Activated T-cell treated with anti-CD3 and anti-CD28 coated beads, Interleukin-2, amount 50 U/mL, for 48 hours (primary cell): ENCODE measurements at places on chromosomes 13 and 19.

DNA sequence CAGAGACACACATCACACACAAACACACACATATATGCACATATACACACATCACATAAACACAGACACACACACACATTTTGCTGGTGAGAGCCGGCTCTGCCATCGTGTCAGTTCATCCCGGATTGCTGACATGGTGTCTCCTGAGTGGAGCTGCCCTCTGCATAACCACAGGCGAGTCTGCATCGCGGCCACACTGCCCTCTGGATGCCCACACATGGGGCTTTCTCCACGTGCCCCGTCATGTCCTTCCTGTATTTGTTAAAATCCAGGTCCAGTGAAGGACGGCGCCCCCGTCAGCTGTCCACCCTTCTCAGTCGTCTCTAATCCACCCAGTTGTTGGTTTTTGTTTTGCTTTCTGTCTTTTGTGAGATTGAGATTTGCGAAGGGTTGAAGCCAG lies 52.6 kb upstream of the F7 start:
- no peak for DNase-seq

DNA sequence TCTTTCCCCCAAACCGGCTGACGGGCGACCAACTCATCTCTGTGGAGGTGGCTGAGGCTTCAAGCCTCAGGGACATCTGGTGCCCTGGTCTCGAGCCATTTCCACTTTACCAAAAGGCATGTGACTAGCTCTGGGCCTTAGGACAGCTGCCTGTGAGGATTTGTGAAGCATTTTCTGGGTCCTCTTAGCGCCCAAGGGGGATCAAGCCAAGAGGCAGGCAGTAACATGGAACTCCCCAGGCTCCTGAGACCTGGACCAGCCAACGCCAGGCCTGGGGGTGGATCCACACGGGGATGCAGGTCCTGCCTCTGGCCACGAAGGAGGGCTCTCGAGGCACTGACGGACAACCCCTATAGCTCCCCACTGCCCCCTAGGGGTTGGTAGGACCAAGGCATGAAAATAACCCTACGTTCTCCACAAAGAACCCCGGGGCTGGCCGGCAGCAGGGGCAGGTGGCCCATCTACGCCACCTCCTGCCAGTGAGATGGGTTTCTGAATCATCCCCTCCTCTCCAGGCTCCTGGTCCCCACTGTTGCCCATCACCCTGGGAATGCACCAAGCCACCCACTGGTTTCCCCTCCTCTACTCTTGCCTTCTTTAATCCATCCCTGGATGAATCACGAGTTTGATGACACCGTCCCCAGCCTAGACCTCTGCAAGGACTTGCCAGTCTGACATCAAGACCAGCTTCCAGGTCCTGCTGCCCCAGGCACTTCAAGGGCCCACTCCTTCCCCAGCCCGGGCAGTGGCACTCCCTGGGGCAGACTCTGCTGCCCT lies 7.0 kb upstream of the MYDGF start:
- peak; percentile 47 for DNase-seq

- DNase-seq: no peak
These were observed 540.7 kb downstream of the GPC6 start for GRCh38 chr13:93767180-93767916.

DNA sequence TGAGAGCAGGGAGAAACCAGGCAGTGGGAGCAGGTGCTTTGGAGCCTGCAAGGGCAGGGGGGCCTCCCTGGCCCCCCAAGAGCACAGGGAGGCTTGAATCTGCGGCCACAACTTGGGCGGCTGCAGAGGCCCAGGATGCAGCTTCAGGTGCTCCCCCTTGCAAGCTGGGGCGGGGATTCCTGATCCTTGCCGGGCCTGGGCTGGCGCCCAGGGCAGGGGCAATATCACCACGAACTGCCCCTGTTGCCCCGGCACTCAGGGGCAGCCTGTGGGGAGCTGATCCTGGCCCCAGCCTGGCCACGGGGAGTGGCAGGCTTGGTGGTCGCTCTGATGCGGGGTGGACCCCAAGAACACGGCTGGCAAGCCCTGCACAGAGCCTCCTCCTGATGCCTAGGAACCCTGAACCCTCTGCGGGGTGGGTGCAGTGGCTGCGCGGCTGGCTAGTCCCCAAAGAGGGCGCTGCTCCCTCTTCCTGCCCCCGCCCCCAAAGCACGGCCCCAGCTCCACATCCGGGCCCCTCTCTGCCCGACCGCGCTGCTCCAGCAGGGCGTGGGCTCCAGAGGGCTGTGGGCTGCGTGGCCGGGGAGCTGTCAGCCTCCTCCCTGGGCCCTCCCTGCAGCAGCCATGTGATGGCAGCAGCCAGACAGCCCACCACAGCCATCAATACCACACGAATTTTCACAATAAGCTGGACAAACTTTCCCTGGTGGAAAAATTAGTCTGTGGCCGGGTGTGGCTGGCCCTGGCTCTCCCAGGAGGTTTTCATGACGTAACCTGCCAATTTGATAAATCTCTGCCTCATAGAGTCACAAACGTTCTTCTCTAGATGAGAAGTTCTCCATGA lies 21.0 kb downstream of the TNFSF9 start:
- DNase-seq: peak; percentile 63

- no peak for DNase-seq
These were observed 116.2 kb downstream of the OLFM4 start for GRCh38 chr13:53144826-53145225.

- DNase-seq: peak; percentile 29
These were observed 181.0 kb upstream of the GPR12 start for GRCh38 chr13:26941345-26942174.

GRCh38 chr19:1001538-1002166 lies 1.4 kb downstream of the GRIN3B start:
- peak; percentile 87 for DNase-seq

DNA sequence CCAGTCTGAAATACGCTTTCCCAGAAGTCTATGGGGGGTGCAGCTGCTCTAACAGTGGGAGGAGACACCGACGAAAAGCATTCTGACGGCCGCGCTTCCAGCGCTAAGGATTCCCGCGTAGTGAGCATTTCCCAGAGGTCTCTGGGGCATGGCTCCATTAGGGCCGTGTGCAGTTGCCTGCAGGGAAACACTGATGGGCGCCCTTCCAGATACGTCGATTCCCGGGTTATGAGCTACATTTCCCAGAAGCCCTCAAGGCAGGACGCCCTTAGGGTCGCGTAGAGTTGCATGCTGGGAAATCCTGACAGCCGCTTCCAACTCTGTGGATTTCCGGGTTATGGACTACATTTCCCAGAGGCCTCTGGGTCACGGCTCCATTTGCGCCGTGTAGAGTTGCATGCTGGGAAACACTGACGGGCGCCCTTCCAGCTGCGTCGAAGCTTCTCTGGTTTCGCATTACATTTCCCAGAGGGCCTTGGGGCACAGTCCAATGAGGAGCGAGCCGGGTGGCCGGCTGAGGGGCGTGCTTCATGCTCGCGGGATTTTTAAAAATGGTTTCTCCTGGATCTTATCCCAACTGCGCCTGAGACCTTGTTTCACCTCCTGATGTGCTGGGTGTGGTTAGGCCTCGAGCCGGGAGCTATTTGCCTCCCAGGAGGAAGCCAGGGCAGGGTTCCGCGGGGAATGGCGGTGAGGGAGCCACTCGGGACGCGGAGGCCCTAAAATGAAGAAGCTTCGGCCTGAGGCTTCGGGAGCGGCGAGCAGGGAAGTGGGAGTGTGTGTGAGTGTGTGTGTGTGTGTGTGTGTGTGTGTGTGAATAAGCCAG lies 17.2 kb upstream of the ZNF331 start:
- DNase-seq: peak; percentile 88

DNA sequence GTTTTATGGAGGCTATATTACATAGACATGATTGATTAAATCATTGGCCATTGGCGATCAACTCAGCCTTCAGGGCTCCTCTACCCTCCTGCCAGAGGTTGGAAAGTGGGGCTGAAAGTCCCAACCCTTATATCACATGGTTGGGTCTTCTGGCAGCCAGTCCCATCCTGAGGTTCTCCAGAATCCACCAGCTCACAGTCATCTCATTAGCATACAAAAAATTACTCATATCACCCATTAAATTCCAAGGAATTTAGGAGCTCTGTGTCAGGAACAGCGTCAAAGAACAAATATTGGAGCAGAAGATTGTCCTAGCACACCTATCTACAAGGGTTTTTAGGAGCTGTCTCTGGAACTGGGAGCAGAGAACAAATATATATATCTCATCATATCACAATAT lies 39.4 kb upstream of the FARP1 start:
- DNase-seq: no peak

- no peak for DNase-seq
These were observed 13.1 kb upstream of the SLC1A6 start for GRCh38 chr19:14992780-14993179.

DNA sequence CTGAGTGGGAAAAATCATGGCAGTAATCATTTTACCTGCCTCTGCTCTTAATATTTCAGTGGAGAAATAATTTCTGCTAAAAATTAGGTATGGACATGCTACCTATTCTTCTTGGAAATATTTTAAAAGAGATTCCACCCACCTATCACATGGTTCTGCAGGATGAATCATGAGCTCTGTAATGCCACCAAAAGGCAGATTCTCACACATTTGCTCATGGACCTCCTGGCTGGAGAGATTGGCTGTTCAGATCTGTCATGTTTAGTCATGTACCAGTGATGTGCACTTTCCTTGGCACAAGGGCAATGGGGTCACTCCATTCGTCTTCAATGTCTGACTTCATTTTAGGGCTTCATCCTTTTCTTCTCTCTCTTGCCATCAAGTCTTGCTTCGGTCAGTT lies 101.8 kb upstream of the MBNL2 start:
- no peak for DNase-seq

GRCh38 chr19:41848666-41849065 lies 3.8 kb downstream of the DMRTC2 start:
- no peak for DNase-seq

- no peak for DNase-seq
These were observed 213.3 kb downstream of the KCNRG start for GRCh38 chr13:50228527-50228926.

GRCh38 chr13:83815598-83815997 lies 66.7 kb downstream of the SLITRK1 start:
- no peak for DNase-seq

DNA sequence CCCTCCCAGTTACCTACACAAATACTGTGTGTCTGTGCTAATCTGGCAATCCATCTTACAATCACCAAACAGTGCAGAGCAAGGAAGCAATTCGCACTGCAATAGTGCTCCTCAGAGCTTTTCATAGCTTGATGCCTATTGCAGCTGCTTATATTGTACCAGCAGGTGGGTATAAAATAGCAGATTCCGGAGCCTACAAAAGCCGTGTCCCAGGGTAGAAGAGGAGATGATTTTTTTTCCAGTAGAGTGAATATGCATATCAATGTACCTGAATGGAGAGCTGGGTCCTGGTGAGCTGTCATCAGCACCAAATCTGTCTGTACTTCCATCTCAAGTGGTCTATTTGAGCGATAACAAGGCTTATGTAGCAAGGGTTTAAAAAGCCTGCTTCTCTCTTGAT lies 668.4 kb downstream of the DIAPH3 start:
- no peak for DNase-seq

- no peak for DNase-seq
These were observed 195.3 kb downstream of the LIG4 start for GRCh38 chr13:108020027-108020426.

DNA sequence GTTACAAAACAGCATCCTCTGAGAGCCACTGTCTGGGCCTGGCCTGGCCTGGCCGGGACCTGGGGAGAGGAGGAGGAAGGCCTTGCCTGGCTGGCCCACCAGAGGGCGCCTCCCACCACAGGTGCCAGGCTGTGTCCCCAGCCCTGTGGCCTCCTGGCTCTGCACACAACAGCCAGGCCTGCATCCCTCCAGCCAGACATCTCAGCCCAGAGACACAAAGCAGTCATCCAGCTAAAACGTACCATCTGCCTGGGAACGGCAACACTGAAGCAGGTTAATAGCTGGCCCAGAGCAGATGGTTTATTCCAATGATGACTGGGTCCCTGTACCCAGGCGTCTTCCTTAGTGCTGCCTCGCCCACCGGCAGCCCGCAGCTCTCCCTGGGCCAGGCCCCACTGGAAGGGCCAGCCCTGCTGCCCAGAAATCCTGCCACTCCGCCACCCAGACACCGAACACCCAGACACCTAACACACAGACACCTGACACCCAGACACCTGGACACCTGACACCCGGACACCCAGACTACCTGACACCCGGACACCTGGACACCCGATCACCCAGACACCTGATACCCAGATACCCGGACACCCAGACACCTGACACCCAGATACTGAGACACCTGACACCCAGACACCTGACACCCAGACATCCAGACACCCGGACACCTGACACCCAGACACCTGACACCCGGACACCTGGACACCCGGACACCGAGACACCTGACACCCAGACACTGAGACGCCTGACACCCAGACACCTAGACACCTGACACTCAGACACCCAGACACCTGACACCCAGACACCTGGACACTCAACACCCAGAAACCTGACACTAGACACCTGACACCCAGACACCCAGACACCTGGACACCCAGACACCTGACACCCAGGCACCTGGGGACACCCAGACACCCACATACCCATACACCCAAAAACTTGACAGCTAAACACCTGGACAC lies 20.1 kb downstream of the C19orf12 start:
- DNase-seq: peak; percentile 84

DNA sequence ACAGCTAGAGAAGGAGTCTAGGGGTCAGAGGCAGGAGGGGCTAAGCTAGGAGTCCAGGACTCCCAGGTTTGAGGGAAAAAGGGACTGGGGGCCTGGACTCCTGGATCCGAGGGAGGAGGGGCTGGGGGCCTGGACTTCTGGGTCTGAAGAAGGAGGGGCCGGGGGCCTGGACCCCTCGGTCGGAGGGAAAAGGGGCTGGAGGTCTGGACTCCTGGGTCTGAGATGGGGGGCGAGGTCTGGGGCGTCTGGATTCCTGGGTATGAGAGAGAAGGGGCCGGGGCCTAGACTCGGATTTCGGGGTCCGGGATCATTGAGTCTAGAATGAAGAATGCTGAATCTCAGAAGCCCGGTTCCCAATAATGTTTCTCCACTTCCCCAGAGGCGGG lies 18.5 kb downstream of the BRSK1 start:
- no peak for DNase-seq

DNA sequence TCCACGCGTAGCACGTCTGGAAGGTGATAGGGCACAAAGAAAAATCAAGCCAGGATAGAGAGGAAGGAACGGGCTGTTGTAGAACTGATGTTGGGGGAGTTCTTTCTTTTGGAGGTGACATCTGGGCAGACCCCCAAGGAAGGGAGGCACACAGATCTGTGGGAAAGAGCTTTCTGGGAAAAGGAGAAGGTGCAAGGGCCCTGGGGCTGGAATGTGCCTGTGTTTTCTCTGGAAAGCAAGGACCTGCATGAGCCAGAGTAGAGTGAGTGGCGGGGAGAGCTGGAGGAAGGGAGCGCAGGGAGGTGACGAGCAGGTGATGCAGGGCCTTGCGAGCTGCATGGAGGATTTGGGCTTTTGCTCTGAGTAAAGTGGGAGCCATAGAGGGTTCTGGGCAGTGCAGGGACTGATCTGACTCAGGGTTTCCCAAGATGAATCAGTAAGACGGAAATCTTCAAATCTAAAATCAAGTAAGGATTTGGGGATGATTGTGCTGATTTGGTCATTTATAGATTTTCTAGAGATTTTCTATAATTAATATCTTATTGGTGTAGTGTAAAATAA lies 30.8 kb downstream of the SMARCA4 start:
- no peak for DNase-seq
